ENCODE measurements at places on chromosomes 4 and X.

DNA sequence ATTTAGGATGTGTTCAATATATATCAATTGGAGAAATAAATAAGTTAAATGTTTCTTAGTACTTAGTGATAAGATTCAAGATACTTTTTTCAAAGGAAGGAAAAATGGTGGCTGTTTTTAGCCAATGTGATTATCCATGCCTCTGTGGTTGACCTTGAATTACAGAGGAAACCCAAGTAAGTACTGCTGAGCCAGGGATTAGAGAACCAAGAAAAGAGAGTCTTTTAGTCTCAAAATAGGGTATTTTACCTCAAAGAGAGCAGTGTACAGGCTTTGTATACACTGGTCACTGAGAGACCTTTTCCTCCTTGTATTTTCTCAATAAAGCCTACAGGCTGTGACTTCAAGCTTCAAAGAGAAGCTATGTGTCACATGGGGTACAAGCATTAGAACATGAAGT is 1075.3 kb downstream of the ADGRL3 start:
- DNase-seq, result no peak

GRCh38 chr4:99816545-99817308 is at the start of gene DAPP1:
TSS of gene DAPP1 (plus strand) at chr4:99816827. CDS start at chr4:99816914, 87 bp downstream.
- DNase-seq, result peak; percentile 83

GRCh38 chrX:23737413-23737812 is 5.7 kb downstream of the ACOT9 start:
- no peak for DNase-seq

DNA sequence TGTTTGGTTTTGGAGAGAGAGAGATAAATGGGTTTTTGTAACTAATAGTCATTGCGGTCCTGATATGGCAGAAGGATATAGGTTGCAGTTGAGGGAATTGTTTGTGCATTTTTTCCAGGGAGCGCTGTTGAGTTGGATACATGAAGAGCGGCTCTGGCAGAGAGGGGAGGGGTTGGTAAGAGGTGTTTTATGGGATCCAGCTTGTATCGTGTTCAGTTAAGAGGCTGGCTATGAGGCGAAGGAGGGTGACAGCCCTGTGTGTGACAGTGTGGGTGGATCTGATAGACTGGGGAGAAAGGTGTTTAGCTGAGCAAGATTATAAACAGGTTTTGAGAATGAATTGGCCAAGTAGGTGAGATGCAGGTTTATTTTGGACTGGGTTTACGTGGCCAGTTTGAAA is 1.5 kb downstream of the SPANXN4 start:
- DNase-seq, result no peak

Data from activated CD4-positive, alpha-beta T cell treated with anti-CD3 and anti-CD28 coated beads for 48 hours (primary cell).